ENCODE measurements at places on chromosomes 11 and 22.
A peak's percentile ranks its signal among the peaks of the same experiment; 100 is the strongest.

GRCh38 chr11:104841973-104842525 lies 56.2 kb downstream of the CASP12 start:
- no peak for DNase-seq

DNA sequence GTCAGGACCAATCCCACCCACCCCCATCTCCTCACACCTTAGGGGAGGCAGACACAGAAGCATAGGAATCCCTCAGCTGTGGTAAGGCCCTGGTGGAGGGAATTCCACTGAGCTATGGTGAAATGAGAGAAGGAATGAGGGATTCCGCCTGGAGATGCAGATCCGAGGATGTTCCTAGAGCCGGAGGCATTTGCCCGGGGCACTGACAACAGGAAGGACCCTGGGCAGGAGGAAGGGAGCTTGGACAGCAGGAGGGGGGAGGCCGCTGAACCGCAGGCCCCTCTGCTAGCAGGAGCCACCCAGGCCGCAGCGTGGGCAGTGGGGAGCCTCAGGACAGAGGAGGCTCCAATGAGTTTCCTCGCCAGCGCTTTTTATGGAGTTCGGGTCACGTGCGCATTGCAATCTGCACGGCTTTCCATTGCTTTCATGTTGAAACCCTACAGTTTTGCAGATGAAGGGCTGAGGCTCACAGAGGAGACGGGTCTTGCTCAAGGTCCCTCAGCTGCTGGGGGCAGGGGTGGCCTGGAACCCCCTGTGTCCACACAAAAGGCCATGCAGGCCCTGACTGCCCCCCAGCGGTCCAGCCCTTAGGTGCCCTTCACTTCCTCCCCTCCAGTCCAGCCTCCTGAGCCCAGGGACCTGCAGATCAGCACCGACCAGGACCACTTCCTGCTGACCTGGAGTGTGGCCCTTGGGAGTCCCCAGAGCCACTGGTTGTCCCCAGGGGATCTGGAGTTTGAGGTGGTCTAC lies 15.5 kb downstream of the CSF2RB start:
- DNase-seq: no peak

DNA sequence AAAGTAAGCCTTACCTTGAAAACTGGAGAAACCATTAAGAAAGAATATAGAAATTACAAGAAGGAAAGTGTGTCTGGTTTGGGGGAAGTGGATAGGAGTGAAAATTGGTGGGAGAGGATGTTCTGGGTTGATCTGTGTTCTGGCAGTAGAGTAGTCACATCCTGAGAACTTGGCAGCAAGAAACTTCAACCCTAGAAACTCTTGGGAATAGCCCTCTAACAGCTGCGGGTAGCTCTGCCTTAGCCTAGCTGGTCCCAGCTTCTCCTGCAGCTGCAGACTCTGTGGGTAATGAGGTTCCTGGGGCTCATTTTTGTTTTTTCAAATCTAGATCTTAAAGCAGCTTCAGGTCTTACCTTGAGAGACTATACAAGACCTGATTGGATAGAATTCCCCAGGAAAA lies 24.2 kb upstream of the OR6X1 start:
- no peak for DNase-seq

DNA sequence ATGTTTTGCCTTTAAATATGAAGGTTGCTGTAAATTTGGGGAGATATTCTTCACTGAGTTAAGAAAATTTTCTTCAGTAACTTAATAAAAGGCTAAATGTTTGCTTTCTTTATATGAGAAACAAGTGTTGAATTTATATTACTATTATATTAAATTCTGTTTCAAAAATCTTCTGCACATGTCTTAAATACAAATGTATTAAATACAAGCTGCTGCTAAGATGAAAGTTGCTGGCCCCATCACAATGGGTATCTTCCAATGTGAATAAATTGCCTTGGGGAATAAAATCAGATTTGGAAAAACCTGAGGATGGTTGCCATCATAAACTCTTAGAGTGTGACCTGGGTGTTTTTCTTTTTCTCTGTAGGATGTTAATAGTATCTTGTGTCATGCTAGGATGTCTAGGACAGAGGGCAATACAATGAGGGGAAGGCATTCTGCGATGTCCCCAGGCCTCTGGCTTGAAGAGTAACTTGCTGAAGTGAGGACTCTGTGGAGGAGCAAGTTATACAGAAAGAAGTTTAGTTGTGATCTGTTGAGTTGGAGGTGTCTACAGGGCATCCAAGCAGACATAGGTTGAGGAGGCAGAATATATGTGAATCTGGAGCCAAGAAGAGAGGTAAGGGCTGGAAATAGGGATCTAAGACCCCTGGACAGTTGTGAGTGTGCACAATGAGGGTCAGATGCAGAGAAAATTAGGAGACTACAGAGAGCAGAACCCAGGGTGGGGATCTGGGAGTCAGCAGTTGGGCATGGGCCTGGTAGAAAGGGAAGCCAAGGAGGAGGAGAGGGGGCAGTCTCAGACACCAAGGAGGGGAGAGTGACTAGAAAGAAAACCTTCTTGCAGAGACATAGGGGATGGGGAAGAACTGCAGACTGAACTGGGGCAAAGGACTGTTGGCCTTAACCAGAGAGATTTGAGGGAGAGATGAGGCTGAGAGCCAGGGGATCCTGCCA lies 4.8 kb downstream of the IGLL5 start:
- peak; percentile 9 for DNase-seq

DNA sequence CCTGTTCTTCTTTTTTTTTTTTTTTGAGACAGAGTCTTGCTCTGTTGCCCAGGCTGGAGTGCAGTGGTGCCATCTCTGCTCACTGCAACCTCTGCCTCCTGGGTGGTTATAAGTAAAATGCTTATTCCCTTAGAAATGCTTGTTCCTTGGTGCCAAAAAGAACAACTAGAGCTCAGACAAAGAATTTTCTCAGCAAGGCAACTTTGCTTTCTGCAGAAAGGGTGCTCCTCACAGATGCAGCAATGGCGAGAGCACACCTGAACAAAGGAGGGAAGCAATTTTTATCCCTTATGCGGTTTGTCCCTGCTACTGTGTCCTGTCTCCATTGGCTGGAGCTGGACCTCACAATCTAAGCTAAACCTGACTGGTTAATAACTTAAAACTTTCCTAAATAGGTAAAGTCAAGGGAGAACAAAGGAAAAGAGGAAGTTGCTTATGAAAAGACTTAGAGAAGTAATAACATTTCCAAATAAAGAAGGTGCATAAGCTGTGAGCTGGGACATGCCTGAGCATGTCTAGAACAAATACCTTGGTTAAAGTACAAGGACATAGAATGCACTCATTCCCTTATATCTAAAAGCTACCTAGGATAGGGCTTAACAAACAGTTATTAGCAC lies 90.0 kb upstream of the PRR5 start:
- DNase-seq: no peak

GRCh38 chr22:20511578-20512229 lies 4.3 kb downstream of the MED15 start:
- no peak for DNase-seq

- DNase-seq: no peak
Observed at GRCh38 chr11:30707110-30707509, 121.0 kb upstream of the MPPED2 start.

GRCh38 chr22:17965538-17966402 lies 58.6 kb downstream of the MICAL3 start:
- DNase-seq: no peak

DNA sequence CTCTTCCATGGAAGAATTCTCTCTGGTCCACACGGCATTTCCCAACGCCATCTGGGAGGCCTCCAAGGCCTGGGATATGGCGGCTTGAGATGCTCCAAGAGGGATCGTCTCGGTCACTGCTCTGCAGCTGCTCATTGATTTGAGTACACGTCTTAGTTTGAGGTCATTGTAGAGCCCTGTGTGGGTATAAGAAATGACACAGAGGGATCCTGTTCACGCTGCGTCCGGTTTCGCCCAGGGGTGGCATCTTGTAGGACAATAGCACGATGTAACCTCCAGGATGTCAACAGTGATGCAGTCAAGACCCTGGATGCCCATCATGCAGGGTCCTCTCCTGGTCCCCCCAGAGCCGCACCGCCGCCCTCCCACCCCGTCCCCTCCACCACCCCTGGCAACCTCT lies 564.6 kb downstream of the BRD1 start:
- no peak for DNase-seq

GRCh38 chr11:101707477-101707876 lies 123.7 kb upstream of the TRPC6 start:
- DNase-seq: no peak

DNA sequence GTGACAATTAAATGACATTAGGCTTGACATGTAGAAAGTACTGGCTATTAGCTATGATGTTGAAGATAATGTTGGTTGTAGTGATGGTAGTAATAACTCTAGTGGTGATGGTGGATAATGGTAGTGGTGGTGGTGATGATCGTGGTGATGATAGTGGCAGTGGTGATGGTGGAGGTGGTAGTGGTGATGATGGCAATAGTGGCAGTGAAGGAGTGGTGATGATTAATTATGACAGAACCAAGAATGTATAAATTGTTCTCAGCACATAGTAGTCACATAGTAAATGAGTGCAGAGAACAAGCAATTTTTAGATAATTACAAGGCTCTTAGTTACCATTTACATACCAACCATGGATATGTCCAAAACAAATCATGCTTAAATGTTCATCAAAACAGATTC lies 5.3 kb upstream of the CD44 start:
- no peak for DNase-seq

GRCh38 chr11:8408151-8408941 lies 144.7 kb upstream of the LMO1 start:
- DNase-seq: no peak

DNA sequence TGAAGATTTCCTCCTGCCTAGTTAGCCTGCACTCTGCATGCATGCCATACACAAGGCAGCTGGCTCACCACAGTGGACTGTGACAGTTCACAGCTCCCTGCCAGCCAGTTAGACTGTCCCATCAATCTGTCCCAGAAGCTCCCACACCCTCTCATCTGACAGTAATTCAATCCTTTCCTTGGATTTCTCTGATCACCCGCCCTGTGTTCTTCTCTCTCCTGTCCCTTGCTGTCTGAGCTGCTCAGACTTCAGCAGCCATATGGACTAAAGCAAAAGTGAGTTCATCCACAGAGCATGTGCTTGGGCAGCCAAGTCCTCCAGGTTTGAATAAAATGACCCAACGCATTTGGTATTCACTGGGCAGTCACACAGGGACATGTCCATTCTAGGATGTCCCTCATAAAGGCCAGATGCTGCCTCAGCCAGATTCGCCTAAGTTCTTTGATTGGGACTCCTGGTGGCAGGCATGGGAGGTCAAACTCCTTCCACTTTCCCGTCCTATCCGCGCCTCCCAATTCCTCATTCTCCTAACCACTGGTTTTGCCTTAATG lies 54.5 kb upstream of the ZBTB44 start:
- DNase-seq: no peak

DNA sequence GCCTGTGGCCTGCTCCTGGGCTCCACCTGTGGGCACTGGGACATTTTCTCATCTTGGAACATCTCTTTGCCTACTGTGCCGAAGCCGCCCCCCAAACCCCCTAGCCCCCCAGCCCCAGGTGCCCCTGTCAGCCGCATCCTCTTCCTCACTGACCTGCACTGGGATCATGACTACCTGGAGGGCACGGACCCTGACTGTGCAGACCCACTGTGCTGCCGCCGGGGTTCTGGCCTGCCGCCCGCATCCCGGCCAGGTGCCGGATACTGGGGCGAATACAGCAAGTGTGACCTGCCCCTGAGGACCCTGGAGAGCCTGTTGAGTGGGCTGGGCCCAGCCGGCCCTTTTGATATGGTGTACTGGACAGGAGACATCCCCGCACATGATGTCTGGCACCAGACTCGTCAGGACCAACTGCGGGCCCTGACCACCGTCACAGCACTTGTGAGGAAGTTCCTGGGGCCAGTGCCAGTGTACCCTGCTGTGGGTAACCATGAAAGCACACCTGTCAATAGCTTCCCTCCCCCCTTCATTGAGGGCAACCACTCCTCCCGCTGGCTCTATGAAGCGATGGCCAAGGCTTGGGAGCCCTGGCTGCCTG lies 1.4 kb downstream of the SMPD1 start:
- DNase-seq: no peak

- DNase-seq: no peak
Observed at GRCh38 chr11:34027516-34028408, 23.8 kb upstream of the CAPRIN1 start.

DNA sequence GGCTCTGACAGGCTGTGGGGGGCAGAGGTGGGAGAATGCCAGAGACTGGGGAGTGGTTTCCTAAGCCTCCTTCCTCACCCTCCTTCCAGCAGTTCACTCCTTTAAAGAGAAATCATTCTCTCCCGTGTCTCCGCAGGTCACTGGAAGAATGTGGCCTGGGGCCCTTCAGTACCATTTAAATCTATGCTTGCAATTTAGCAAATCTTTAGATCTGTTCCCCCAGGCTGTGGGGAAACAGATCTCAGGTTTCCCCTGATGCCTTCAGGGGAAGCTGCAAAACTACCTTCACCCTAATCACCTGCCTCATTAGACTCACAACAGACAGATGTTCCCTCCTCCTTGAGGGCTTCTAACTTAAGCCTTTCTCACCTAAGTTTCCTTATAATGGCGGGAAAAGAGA lies 55.3 kb downstream of the KIRREL3 start:
- DNase-seq: no peak

DNA sequence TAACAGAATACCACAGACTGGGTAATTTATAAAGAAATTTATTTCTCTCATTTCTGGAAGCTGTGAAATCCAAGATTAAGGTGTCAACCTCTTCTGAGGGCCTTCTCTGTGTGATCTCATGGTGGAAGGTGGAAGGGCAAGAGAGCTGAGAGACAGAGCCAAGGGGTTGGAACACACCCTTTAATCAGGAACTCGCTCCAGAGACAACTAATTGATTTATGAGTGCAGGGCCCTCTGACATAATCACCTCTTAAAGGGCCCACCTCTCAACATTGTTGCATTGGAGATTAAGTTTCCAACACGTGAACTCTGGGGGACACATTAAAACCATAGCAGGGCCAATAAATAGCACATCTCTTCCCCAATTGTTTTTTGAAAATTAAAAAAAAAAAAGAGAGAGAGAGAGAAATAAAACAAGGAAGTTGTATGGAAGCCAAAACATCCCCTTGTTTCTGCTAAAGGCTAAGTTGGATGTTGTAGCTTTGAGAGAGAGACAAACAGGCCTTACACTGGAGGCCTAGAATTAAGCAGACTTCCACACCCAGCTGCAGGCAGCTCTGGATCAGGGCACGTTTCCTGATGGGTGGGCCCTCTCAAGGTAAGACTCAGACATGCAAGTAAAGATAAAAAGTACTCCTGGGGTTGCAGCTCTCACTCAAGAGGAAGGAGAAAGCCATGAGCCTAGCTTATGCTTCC lies 64.1 kb upstream of the BIRC3 start:
- DNase-seq: no peak

DNA sequence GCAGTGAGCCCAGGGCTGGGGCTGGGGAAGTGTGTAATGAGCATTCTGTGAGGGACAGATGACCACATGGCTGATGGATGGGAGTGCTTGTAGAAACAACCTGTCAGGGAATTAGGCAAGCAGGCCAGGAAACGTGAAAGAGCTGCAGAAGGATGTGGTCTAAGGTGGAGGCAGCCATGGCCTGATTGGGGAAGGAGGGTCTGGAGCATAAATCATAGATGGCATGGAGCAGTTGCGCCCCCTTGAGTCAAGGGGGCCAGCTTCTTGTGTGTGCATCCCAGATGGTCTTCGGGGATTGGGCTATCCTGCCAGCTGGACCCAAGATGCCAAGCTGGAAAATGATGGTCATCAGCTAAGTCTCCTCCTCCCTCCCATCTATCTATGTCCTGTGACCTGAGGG lies 119.4 kb upstream of the CLPB start:
- DNase-seq: no peak

GRCh38 chr11:128686021-128686741 lies 7.7 kb upstream of the FLI1 start:
- DNase-seq: peak; percentile 29

GRCh38 chr11:77140231-77140851 lies 12.3 kb downstream of the MYO7A start:
- DNase-seq: no peak
